ENCODE measurements at places on chromosomes 11 and 22.

DNA sequence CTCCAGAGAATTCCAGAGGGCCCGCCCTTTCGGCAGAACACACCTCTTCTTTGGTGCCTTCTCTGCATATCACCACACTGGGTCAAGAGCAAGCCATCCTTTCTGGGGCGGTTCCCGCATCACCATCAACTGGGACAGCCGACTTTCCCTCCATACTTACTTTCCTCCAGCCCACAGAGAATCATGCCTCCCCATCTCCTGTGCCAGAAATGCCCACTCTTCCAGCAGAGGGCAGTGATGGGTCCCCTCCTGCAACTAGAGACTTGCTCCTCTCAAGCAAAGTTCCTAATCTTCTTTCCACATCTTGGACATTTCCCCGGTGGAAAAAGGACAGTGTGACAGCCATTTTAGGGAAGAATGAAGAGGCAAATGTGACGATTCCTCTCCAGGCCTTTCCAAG, 157.7 kb downstream of the C11orf91 start:
- DNase-seq = peak; percentile 30

DNA sequence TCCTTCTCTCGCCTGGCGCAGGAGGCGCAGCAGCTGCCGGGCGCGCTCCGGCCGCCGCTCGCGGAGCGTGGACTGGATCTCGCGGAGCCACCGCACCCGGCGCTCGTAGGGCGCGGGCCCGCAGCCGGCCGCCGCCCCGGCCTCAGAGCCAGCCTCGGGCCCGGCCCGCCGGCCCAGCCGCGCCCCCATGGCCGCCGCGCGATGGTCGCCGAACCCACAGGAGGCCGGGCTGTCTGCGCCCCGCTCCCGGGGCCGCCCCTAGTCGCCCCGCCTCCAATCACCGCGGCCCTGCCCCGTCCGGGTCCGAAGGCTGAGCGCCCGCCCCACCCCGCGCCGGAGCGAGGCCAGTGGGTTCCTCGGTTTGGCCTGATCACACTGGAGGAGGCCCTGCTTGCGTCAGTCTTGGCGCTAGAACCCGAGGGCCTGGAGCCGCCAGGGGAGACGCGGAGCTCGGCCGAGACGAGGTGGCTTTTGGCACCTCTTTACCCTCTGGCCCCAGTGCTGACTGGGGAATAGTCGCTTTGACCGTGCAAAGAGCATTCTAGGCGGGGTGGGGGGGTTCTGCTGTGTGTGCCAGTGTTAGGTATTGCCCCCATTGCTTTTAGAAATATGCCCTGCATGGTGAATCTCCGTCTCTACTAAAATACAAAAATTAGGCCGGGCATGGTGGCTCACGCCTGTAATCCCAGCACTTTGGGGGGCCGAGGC, at the start of gene LRRC75B:
Gene LRRC75B (minus strand): TSS at position 223 of the 708 bp plus-strand sequence. CDS start 34 bp downstream, at position 189.
- DNase-seq = peak; percentile 10

GRCh38 chr11:133508468-133508867, 23.8 kb downstream of the OPCML start:
- no peak for DNase-seq

DNA sequence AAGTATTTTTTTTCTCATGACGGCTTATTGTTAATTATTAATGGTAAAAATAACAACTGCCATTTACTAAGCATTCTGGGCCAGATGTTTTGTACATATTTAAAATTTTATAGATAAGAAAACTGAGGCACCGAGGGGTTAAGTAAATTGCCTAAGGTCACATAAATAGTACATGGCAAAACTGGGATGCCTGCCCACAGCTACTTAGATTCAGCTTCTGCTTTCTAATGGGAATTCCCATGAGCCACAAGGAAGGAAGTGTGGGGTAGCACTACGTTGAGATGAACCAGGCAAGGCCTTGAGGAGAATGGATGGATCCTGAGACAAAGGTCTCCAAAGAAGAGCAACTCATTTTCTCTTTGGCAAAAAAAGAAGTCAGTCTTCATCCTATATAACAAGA, 11.9 kb upstream of the PHF21A start:
- no peak for DNase-seq

- DNase-seq = no peak
Measured at GRCh38 chr11:111836162-111836561, 35.2 kb downstream of the ALG9 start.

DNA sequence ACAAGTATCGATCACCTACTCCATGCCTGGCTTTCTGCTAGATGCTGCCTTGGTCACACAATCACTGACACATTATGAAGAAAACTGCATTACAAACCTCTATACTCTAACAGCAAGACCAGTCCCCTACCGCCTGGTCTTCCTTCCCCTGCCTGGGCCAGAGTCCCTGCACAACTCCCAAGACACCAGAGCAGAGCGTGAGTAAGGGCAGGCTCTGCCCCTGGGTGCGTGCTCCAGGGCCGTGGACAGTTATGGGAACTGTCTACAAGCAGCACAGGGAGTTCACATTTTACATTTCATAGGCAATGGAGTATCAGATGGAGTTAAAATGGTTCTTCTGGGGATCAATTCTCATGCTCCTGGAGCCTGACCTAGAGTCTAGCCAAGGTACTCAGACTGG, 6.5 kb downstream of the FZD4 start:
- DNase-seq = no peak

GRCh38 chr22:28795932-28796856, 4.2 kb downstream of the XBP1 start:
- no peak for DNase-seq

GRCh38 chr11:132886335-132886734, 646.0 kb downstream of the OPCML start:
- no peak for DNase-seq

- DNase-seq = no peak
Measured at GRCh38 chr22:38325587-38325986, 8.4 kb upstream of the CSNK1E start.

DNA sequence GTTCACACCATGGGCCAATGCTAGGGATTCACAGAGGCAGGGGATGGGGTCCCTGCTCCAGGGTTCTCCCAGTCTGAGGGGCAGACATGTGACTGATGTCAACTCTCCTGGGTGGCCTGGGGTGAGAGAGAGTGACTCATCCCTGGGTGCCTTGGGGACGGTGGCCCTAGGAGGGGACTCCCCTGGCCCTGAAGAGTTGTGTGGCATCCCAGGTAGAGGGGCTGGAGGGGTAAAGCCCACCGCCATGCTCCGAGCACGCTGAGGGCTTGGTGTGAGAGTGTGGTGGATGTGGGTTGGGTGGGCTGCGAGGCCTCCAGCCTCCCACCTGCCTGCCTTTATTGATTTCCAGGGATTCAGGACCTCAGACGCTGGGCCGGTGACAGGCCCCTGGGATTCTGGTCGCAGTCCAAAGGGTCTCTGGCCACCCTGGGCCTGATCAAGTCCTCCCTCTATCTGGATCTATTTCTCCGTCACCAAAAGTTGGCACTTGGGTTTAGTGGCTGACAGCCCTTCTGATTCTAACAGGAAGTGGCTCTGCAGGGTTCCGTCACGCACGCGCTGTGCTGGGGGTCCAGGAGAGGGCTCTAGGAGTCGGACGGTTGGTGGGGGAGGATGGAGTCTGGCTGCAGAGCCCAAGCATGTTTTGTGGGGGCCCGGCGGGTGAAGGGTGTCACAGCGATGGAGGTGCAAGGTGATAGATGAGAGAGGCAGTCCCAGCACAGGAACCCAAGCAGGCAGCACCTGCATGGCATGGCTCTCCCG, 27.3 kb upstream of the WNT7B start:
- peak; percentile 31 for DNase-seq

GRCh38 chr11:58061813-58062212, 31.1 kb downstream of the OR6Q1 start:
- no peak for DNase-seq

DNA sequence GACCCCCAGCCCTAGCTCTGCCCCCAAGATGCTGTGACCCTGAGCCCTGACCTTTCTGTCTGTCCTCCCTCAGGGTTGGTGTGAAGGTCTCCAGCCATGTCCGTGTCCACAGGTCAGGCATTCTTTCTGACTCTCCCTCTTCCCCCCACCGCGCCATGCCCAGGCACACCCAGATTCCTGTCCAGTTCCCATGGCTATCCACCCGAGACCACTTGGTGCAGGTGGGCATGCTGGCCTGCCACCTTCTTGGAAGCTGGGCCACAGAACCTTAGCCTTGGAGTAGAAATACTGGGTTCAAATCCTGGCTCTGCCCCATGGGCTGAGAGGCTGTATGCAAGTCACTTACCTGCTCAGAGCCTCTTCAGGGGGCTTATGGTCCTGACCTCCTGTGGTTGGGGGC, 2.3 kb upstream of the PLCB3 start:
- no peak for DNase-seq

- no peak for DNase-seq
Measured at GRCh38 chr22:48639896-48640748, 1187.6 kb downstream of the BRD1 start.

GRCh38 chr11:12800032-12800671, 125.9 kb downstream of the TEAD1 start:
- no peak for DNase-seq

GRCh38 chr11:7844986-7845385, 48.2 kb upstream of the OR5P2 start:
- DNase-seq = no peak

DNA sequence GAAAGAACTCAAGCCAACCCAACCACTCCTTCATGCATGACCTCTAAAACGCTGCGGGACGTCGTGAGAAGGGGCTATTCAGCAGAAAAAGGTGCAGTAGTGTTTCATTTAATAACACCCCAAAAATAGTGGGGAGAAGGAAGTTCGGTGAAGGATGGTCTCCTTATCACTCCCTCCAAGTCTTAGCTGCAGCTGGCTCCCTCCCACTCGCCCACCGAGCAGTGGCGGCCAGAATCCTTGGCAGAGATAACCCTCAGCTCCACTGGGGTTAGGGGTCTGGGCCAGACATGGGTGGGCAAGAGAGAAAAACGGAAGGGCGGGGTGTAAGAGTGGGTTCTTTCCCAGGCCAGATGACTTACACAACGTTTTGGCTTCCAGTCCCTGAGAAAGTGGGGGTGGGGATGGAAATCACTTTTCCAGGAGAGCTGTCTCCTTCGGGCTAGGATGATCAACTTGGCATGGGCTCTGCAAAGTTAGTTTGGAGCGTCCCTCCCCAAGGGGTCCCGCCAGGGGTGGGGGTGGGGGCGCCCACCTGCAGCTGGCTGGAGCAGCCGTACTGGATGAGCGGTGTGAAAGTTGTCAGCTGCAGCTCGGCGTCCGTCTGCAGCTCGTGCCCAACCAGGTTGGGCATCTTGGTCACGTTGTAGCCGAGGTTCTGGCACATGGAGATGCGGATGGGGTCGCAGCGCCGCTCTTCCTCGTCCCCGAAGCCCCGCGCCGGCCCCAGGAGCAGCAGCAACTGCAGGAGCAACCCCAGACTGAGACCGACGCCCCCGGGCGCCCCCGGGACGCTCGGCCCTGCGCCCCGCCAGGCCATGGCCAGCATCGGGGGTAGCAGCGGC, 705 bp downstream of the FZD4 start:
- DNase-seq = no peak

DNA sequence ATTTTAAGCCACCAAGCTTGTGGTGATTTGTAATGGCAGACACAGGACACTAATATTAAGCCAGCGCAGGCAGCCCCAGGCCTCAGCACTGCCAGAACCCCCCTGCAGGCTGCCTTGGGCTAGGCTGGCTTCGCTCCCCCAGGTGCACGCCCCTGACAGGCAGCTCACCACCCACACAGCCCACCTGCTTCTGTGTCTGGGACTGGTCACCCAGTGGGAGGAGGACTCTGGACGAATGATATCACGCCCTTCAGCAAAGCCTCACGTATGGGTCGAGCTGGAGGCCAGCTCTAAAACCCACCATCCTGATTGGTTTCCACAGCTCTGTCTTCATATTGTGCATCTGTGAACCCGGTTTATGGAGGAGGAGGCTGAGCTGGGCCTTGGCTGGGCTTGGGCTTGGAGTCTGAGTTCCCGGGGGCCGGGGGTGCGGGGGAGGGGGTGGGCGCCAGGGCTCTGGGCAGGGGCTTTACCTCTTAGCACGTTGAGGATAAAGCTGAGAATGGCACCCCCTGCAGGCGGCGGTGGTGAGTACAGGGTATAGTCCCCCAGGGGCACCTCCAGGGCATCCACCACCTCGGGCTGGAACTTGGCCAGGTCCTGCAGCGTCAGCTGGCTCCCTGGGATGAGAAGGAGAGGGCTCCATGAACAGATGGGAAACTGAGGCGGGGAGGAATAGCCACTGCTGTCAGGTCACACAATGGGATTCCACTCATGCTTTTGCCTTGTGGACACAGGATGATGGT, 13.8 kb downstream of the GGT5 start:
- DNase-seq = peak; percentile 64

- no peak for DNase-seq
Measured at GRCh38 chr22:38072322-38073149, 11.4 kb downstream of the SLC16A8 start.

- DNase-seq = no peak
Measured at GRCh38 chr11:43498561-43498960, 139.8 kb downstream of the TTC17 start.

DNA sequence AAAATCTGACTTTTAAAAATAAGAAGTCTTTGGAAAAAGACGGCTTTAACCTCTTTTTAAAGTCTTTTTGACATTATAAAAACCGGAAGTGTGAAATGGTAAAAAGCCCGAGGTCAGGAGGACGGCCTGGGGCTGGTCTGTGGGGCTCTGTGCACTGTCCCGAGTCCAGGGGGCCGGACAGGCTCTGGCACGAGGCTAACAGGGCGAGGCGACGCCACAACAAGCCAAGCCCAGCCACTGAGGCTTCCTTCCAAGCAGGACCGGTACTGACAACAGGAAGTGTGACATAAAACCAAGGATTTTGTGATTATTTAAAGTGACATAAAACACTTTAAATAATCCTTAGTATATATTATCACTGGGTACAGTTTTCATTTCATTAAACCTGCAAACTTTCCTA, 39.2 kb downstream of the BRD1 start:
- peak; percentile 30 for DNase-seq

GRCh38 chr22:23383491-23384361, 196.4 kb downstream of the IGLL1 start:
- DNase-seq = no peak

DNA sequence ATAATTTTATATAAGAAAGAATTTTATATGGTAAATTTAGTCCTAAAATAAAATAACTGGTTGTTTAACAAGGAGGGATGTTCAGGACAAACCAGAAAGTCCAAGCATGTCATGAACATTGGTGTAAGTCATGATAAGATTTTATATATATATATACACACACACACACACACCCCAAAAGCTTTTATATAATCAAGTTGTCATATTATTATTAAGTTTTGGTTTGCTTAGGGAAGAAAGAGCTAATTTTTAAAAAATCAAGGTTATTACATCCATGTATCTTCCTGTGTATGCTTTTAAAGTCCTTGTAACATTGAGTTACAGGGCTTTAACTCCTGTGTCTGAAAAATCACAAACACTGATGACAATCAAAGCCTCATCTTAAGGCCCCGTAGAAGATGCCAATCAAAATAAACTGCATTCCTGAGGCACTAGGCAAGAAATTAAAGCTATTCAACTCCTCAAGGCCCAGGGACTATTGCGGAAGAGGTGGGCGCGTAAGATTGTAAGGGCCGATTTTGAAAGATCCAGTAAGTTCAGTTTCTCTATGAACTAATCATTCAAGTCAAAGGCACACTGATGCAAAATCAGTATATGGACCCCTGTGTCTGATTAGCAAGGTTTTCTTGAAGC, 16.8 kb downstream of the APOL6 start:
- no peak for DNase-seq

GRCh38 chr11:62193952-62194351, 3.9 kb downstream of the SCGB1D1 start:
- no peak for DNase-seq

Data from CD4-positive, alpha-beta T cell treated with Interleukin-17A for 1 hour (primary cell).